GM12892 (cell line): ENCODE measurements at places on chromosomes 5 and 9.

DNA sequence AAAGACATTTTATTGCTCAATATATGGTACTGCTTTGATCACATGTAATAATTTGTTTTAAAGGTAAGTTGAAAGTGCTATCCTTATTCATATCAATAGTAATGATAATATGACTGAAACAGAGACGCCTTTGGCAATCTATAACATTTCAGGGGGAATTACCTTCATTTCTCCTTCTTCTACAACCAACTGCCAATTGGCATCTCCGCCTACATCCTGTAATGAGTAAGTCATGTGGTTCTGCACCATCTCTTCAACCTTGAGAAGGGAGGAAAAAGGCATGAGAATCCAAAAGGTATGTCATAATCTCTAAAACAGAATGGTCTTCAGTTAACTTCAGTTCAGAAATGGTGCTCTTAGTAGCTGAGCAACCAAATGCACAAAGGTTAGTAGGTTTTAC is 52.4 kb downstream of the HMGCR start:
- DNase-seq = no peak

DNA sequence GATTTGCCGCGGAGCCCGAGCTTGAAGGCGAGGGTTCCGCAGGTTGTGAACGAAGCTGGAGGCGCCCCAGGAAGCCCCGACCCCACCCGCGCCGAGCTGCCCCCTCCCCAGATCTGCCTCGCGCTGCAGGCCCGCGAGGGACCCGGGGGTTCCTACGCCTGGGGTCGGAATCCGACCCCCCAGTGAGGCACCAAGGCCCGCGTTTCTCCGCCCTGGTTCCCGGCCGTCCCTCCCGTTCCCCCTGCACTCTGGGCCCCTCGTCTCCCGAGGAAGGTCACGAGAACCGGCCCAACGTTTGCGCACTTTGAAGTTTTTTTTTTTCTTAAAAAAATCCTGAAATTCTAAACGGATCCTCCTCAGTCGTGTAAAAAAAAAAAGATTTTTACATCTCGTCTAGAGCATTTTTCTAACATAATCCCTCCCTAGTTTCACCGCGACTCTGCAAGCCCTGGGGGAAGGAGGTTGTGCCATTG is 880 bp upstream of the GFPT2 start:
- DNase-seq = no peak

- no peak for DNase-seq
Measured at GRCh38 chr5:173498739-173499470, 117.5 kb downstream of the BOD1 start.

DNA sequence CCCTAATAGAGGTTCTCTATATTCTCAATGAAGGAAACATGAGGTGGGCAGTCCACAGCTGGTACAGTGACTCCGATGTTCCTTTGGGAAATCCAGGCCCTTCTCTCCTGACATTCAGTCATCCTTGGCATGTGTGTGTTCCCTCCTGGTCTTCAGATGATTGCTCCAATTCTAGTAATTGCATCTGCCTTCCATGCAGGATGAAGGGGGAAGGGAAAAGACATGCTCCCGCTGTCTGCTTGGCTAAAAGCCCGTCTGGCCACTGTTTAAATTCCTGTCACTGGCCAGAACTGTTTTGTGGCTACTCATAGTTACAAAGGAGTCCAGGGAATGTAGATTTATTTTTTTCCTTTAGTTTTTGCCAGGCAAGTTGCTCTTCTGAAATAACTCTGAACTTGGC is 65.0 kb downstream of the MAST4 start:
- no peak for DNase-seq

- DNase-seq = no peak
Measured at GRCh38 chr9:14030375-14031059, 283.4 kb downstream of the NFIB start.

DNA sequence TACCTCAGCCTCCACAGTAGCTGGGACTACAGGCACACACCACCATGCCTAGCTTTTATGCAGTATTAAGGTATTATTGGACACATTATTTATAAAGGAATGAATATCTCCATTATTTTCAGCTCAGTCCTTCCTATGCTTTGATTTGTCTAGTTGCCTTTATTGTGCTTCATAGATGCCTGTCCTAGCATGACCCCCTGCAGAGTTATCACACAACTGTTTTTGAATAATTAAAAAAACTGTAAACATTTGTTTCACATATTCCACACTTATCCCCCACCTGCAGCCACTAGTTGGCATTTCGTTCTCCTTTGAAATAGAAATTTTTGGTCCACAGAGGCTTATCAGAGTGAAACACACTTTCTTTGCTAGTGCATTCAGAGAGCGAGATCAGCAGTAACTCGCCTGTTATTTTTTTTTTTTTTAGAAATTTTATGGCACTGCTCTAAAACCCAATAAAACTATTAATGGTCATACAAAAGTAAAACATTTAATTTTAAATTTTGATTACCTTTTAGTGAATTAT is 151.8 kb upstream of the RASA1 start:
- DNase-seq = no peak

GRCh38 chr9:86286278-86286677 is 3.9 kb upstream of the ISCA1 start:
- DNase-seq = no peak

GRCh38 chr9:137270929-137271695 is 6.4 kb upstream of the TOR4A start:
- DNase-seq = no peak

DNA sequence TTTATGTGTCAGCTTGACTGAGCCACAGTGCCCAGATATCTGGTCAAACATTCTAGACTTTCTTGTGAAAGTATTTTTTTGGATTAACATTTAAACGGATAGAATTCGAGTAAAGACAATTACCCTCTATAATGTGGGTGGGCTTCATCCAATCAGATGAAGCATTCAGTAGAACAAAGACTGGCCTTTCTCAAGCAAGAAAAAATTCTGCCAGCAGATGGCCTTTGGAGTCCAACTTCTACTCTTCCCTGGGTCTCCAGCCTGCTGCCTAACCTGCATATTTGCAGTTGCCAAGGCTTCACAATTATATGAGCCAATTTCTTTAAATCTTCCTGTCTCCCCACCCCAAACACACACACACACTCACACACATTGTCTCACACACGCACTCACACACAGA is 86.4 kb downstream of the MED10 start:
- DNase-seq = no peak

- no peak for DNase-seq
Measured at GRCh38 chr5:134456825-134457224, 45.1 kb upstream of the CDKN2AIPNL start.

GRCh38 chr5:33579152-33579551 is 138.4 kb downstream of the TARS1 start:
- DNase-seq = no peak

DNA sequence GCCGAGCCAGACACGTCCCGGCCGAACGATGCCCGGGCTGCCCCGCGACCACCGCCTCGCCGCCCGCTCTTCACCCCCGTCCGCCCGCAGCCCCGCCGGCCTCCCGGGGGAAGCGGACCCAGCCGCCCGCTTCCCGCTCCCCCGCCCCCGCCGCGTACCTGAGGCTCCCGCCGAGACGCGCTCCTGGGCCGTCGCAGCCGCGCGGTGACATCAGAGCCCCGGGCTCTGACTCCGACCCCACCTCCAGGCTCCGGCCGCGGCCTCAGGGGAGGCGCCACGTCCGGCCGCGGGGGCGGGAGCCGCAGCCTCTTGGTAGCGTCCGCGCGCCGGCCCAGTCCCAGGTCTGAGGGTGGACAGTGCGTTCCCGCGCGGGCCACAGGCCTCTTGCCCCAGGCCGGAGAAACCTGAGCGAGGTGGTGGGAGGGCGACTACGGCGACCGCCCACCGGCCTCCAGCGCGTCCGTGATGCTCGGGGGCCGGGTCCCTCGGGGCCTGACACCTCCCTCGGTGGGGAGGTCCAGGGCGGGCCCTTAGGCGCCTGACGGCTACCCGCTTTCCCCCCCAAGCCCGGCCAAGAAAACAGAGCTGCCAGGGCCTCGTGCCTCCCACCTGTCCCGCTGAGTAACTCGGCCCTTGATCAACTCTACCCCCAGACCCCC is at the start of gene SHROOM1:
Gene SHROOM1, minus strand, starts transcription at position 212 of the 659 bp plus-strand sequence. CDS start 4,507 bp downstream, outside the sequence.
- DNase-seq = peak; percentile 76

DNA sequence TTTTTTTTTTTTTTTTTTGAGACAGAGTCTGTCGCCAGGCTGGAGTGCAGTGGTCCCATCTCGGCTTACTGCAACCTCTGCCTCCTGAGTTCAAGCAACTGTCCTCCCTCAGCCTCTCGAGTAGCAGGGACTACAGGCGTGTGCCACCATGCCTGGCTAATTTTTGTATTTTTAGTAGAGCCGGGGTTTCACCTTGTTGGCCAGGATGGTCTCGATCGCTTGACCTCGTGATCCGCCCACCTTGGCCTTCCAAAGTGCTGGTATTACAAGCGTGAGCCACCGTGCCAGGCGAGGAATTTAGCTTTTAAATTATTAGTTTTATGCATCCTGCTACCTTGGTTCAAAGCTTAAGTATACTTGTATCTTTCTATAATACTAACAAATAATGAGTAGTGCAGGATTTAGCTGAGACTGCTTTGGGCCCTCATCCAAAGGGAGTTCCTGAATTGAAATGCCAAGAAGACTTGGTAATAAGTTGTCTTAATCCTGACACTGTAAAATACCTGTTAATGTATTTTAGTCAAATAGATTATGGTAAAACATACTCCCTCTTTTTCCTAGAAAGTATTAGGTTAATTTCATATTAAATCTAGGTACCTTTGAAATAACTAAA is 5.0 kb downstream of the CDC42SE2 start:
- no peak for DNase-seq

DNA sequence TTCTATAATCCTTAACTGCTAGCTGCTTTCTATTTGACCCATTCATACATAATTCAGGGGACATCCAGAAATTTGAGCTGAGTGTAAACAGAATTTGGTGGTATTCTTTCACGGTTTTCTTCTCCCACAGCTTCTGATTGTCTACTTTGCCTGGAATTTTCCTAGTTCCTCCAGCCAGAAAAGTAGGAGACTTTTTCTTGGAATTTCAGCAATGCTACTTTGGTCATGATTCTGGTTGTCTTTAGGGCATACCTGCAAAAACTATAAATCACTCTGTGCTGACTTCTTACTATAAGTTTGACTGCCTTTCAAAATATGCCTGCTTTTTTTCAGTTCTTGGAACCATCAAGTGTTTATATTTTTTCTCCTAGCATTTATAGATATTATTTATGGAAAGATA is 260.2 kb downstream of the TMEM38B start:
- DNase-seq = no peak

DNA sequence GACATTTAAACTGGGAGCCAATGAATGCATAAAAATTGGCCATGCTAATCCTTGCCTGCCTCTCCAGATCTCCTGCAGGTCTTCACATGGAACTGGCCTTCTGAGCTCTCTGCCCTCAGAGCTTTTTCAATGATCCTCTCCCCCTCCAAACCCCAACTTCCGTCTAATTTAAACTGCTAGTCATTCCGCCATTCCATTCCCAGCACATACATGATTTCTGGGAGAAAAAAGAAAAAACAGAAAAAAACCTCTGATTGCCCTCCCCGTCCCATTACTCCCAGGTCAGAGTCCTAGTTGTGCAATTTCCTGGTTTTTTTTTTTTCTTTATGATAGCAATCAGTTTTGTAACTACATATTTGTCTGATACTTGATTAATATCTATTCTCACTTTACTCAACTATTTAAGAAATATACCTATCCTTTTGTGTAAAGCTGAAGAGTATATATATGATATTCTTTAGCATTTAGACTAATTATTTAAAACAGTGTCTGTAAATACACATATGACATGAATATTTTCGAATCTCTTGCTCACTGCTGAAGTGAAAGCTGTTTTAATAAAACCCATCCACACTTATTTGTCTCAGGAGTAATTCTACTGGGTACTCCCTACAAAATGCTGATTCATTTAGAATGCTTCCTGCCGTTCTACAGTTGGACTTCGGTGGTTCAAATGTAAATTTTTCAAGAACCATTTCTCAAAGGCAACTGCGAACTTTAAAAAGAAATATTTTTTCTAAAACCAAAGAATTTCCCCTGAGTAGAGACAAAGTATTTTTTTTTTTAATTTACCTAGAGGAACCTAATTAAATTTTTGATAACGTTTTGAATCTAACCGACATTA is 1.6 kb downstream of the HINT1 start:
- DNase-seq = no peak

- DNase-seq = no peak
Measured at GRCh38 chr5:56460681-56461191, 227.6 kb upstream of the ANKRD55 start.

DNA sequence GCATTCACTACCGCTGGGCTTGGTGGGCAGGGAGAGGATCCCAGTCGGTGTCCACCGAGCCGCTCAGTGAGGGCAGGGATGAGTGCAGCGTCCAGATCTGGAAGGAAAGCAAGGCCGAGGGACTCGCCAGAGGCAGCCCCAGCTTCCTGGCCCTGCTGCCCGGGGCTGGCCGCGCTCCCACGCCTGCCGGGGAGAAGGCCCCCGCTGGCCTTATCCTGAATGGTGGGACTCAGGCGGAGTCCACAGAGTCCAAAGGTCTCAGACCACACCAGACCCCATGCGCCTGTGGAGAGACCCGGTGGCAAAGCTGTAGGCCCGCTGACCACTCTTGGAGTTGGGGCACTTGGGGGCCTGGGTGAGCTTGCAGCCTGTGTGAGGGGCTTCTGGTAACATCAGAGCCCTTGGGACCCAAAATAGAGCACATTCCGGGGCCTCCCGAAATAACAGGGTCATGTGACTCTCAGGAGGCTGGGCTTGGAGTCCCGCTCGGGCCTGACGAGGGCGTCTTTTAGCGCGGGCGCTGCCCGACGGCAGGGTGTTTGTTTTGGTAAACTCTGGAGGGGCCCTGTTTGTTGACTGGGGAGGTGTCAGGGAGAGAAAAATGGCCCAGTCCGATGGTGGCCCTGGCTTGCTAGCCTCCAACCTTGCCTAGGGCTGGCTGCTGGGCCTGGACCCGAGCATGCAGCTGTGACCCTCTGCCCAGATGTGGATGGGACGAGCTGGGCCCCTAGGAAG is 2.8 kb downstream of the RXRA start:
- no peak for DNase-seq

DNA sequence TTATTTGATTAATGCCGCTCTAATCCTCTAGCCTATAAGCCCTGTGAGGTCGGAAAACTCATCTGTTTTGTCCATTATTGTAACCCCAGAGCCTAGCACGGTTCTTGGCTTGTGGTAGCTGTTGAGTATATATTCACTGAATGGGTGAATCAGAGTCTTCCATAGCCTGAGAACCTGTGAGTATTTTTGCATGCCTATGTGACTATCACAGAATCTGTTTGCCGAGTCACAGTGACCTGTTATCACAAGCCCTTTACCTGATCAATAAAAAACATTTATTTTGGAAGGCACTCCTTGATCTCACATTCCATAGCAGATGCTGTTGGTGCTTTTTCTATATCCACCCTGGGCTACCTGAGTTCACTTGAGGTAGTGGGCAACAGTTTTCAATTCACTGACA is 125.0 kb upstream of the STC2 start:
- DNase-seq = no peak
